Posterior cingulate gyrus (tissue), 11 donors: ENCODE measurements at places on chromosomes 12 and 14.

DNA sequence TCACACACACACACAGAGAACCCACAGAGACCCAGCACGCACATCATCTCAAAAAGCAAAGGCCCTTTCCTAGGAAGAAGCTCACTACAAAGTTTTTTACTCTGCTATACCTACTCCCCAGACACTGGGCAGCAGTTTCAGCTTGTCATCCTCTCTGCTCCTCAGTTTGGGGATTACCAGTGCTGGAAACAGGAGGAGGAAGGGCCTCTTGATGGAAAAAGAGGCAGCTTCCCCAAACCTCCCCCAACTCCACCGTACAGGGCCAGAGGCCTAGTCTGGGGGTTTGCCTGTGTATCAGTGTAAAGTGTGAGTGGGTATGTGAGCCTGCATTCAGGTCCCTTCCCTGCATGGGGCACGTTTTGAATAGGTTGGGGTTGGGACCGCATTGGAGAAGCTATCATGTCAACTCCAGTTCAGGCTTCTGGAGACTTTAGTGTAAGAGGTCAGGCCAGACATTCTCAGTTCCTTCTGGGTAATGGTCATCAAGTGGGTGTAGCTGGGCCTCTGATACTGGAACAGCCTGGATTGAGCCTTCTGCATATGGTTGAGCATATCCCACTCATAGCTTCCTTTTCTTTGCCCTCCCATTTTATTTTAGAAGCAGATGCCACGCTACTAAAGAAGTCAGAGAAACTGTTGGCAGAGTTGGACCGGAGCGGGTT lies 1.2 kb downstream of the REM2 start:
- DNase-seq, result no peak

- no peak for DNase-seq
These were observed 11.3 kb downstream of the FOXN3 start for GRCh38 chr14:89405712-89406111.

DNA sequence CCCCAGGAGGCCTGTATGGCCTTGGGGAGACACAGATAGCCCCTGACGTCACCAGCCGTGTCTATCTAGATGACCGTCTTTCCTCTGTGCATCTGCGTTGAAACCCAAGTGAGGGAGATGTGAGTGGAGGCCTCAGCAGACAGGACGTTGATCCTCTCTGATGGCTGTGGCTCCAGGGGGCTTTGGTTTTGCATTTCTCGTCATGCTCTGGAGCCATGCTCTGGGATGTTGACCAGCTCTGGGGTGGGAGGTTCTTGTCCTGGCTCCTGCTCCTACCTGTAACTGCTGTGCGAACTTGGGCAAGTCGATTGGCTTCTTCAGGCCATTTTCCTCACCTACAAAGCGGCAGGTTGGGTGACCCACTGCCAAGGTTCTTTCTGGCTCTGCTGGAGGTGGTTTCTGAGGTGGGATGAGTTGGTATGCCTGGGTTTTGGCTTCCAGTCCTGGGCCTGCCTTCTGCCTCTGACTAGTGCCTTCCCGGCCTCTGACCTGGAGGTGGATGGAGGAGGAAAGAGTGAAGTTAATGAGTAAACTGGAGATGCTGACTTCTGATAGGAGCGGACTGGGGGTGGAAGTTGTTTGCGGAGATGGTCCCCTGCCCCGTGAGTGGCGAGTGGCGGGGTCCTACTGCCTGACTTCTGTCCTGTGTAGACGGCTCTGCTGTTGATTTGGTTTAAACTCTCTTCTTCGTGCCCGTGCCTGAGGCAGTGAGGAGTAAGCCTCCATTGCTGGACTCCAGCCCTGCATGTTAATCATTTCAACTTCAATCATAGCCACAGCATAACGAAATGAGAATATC lies 8.4 kb downstream of the TSPAN9 start:
- no peak for DNase-seq

DNA sequence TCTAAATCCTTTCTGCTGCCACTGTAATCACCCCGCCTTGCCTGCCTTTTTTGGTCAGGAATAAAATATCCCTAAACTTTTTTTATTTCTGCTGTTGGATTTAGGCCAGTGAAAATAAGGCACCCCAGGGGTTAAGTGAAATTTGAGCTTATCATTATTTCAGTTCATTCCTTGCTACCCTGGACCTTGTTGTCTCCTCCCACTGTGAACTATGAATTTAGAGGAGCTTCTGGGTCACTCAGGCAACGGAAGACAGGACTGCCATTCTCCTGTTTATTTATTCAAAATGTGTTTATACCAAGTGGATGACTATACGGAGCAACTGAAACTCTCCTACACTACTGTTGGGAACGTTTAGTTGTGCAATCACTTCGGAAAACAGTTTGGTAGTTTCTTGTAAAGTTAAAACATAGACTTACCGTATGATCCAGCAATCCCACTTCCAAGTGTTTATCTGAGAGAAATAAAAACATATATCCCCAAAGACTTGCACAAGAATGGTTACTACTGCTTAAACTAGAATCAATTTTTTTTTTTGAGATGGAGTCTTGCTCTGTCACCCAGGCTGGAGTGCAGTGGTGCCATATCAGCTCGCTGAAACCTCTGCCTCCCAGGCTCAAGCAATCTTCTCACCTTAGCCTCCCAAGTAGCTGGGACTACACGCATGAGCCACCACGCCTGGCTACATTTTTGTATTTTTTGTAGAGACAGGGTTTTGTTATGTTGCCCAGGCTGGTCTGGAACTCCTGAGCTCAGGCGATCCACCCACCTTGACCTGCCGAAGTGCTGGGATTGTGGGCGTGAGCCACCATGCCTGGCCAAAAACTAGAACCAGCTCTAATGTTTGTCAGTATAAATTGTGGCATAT lies 2.3 kb upstream of the TRAFD1 start:
- DNase-seq, result no peak
